Fibroblast of the conjunctiva (primary cell): ENCODE measurements at places on chromosomes 11 and 22.

- no peak for DNase-seq
Observed at GRCh38 chr22:35915477-35916013, 113.1 kb downstream of the RBFOX2 start.

GRCh38 chr22:40691532-40691931 lies 12.2 kb downstream of the MCHR1 start:
- DNase-seq, result no peak

GRCh38 chr11:133787379-133788141 lies 57.8 kb downstream of the SPATA19 start:
- no peak for DNase-seq

DNA sequence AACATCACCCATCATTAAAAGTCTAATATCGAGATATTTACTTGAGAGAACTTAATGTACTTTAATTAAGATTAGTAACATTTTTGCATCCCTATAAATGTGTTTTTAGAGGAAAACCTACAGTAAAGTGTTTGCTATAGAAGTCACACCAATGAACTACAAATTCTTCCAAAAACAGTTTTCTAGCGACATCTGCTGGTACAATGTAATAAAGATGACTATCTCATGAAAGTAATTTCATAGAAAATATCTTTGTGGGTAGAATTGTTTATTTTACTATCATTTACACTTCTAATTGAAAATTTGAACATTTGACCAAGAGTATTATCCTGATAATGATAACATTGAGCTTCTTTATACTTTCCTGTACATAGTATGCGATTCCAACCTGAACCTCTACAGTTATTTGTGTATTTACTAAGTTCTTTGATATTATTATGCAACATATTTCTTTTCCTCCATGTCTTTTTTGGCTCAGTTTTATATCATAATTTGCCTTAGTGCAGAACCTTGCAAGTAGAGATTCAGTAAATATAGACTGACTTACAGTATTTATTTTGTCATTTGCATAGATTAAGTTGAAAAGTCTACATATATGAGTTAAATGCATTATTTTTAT lies 252.7 kb downstream of the TMEM135 start:
- DNase-seq, result peak; percentile 55

- no peak for DNase-seq
Observed at GRCh38 chr22:25125693-25126357, 73.8 kb upstream of the CRYBB3 start.

- DNase-seq, result no peak
Observed at GRCh38 chr11:14026961-14027360, 64.4 kb downstream of the SPON1 start.

GRCh38 chr22:37439347-37439746 lies 12.1 kb upstream of the ELFN2 start:
- no peak for DNase-seq

DNA sequence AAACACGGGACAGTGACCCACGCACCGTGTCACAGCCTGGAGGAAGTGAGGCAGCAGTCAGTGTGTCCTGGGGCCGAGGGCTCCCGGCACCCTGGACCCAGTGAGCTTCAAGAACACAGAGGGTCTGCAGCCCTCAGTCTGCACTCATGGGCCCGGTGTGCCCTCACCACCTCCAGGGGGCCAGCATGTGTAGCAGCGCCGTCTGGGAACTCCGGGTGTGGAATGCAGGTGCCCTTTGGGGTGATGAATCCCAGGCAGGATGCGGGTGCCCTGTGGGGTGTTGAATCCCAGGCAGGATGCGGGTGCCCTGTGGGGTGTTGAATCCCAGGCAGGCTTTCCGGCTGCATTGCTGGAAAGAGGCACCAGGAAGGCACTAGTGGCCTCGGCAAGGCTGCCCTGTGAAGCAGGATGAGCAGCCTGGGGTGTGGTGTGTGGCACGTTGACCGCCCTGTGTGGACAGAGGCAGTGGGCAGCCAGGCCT lies 1399.9 kb downstream of the BRD1 start:
- DNase-seq, result no peak

DNA sequence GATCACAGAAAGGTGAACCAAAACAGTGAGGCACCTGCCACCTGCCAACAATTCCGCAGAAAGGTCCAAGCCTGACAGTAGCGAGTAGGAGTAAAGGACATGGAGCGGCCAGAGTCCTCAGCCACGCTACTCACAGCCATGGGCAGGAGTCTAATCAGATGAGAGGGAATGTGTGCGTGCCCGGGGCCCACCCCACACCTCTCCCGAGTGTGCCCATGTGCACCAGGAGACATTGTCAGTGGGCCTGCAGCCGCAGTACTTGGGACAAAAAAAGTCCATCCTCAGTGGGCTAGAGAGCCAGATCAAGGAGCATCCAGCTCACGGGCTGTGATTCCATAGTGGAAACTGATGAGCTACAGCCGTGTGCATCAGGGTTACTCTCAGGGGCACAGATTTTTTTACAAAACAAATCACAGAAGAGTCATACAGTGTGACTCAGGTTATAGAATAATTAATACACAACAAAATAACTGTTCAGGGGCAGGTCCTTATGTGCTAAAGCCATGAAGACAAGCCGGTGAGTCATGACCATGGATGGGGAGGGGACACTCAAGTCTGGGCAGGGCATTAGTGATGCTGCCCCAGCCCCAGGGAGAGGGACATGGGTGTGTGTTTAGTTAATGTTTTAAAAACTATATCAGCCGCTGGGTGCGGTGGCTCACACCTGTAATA lies 12.0 kb downstream of the SART1 start:
- no peak for DNase-seq

- no peak for DNase-seq
Observed at GRCh38 chr22:30423301-30423958, 2.1 kb upstream of the MTFP1 start.

- DNase-seq, result no peak
Observed at GRCh38 chr11:83572581-83573496, 286.7 kb upstream of the CCDC90B start.

DNA sequence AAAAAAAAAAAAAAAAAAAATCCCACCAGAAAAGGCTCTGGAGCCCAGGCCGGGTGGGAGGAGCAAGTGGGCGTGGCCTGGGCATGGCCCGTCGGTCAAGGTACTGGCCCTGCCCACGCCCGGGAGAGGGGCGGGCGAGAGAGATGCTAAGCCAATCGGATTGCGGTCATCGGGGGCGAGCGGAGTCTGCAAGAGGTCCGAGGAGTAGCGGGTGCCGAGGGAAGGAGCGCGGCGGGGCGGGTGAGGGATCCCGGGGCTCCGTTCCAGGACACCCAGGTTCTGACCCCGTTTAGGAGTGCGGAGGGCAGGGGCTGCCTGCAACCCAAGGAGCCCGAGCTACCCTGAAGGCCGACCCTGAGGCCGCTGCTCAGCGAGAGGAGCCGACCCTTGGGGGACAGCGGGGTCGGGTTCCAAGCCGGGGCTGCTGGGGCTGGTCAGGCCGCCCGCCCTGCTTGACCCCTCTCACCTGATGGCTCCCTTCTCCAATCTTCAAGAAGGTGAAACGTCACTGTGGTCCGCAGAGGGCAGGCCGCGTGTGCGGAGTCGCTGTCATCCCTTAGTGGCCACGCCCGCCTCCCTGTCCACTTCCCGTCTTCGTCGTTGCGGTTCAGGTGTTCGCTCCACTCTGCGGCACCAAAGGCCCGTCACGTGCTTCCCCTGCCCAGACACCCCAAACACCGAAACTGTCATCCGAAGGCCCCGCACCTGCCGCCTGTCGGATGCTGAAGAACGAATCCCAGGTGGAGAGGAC lies 11.1 kb upstream of the TAB1 start:
- DNase-seq, result peak; percentile 72

DNA sequence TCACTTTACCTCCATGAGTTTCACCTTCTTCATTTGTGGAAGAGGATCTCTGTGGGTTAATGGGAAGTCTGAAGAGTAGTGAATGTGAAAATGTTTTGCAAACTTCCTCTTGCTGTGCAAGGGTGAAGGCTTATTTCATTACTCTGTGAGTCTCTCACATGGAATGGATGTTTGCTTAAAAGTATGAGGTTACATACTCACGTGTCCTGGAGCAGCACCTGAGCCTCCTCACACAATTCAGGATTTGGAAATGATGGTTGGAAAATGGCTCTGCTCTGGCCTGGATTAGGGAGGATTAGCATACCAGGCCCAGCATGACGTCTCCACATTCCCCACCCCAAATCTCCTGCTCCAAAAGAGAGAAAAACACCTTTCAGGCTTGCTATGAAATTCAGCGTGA lies 4.8 kb downstream of the GRAMD1B start:
- no peak for DNase-seq

GRCh38 chr22:29269731-29270474 lies 1.8 kb downstream of the EWSR1 start:
- DNase-seq, result no peak

DNA sequence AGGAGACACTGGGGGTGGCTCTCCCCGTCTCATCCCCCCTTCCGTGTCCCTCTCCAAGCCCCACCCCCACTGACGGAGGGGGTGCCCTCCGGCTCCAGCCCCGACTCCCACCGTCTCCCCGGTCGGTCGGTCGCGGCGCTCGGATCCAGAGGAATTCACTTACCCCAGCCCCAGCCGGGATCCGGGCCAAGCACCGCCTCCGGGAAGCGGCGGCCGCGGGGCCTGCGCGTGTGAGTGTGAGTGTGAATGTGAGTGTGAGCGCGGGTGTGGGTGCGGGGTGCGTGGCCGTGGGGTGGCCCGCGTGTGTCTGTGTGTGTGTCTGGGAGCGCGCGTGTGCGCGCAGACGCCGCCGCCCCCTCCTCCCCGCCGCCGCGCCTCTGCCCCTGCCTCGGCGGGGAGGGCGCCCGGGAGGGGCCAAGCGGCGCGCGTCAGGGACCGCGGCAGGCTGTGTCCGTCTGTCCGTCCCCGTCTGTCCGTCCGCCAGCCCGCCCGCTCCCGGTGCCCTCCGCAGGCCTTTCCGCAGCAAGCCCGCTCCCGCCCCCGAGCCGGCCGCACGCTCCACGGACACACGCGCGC lies at the start of gene ELFN2:
TSS of gene ELFN2 (minus strand) at position 345 of the 576 bp plus-strand sequence. CDS start 51,945 bp downstream, outside the sequence.
- DNase-seq, result no peak
